ENCODE measurements at places on chromosomes 11 and 22. TPM values are rescaled to one million over a fixed set of nuclear protein-coding genes. Genes with fewer than 3 reads are reported as not detected.

GRCh38 chr11:118239509-118240205 lies 12.5 kb downstream of the MPZL3 start:
- H3K4me1 ChIP-seq, result peaks cover 16% of the 10 kb centered on the region
- H3K4me3 ChIP-seq, result no peak overlapping the region
- no peak for DNase-seq

DNA sequence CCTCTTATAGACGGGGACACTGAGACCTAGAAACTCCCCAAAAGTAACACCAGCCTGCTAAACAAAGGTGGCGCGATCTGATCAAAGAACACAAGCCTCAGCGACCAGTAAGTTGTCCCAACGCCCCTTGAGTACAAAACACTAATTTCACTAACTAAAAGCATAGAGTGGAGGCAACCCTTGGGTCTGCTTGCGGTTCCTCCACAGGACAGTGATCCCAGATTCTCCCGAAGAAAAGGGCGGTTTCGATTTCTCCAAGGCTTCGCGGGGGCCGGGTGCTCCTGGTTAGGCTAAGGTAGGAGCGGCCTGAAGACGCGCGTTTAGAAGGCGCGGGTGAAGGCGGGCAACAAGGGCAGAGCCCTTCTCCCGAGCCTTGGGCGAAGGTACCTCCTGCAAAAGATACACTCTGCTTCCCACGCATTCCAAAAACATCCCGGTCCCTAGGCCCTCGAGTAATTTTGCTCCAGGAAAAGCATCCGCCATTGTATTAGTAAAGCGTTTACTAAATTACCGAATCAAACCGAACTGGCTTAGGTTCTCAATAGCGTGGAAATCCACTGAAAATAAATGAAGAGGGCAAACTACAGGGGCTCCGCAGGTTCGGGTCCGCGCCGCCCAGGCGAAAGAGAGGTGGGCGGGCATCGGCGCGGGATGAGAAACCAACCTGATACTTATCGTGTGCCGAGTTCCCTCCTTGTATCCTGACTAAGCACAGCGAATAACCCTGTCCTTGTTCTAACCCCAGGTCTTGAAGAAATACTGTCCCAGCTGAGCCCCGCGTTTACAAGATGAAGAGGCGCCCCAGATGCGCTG lies 2.0 kb downstream of the WT1 start:
- peak overlapping the region; percentile 92 for H3K27ac ChIP-seq
- H3K4me1 ChIP-seq, result peaks cover 20% of the 10 kb centered on the region
- H3K27me3 ChIP-seq, result peaks cover 57% of the 10 kb centered on the region
- H3K4me3 ChIP-seq, result peak overlapping the region; percentile 59

GRCh38 chr11:288478-289397 lies at the start of gene PGGHG:
PGGHG (plus strand) TSS chr11:289126; CDS start chr11:289817, 691 bp downstream.
- H3K27me3 ChIP-seq, result peaks cover 27% of the 10 kb centered on the region
- peak within 1 kb of the TSS; percentile 69 for H3K27ac ChIP-seq
- peak; percentile 89 for DNase-seq
- H3K4me1 ChIP-seq, result peaks cover 15% of the 10 kb centered on the region
- H3K4me3 ChIP-seq, result peak within 1 kb of the TSS; percentile 87
- H3K36me3 ChIP-seq, result no peaks in the 10 kb centered on the region

- H3K27me3 ChIP-seq, result no peaks in the 10 kb centered on the region
- H3K4me3 ChIP-seq, result no peak overlapping the region
- no peak for DNase-seq
- H3K36me3 ChIP-seq, result no peaks in the 10 kb centered on the region
These were observed 320.5 kb upstream of the ANO3 start for GRCh38 chr11:26011474-26011873.

GRCh38 chr22:36757668-36758211 lies 18.2 kb downstream of the IFT27 start:
- H3K27me3 ChIP-seq, result peaks cover 12% of the 10 kb centered on the region
- DNase-seq, result peak; percentile 76
- H3K27ac ChIP-seq, result no peak overlapping the region
- no peaks in the 10 kb centered on the region for H3K36me3 ChIP-seq
- H3K4me1 ChIP-seq, result no peaks in the 10 kb centered on the region

DNA sequence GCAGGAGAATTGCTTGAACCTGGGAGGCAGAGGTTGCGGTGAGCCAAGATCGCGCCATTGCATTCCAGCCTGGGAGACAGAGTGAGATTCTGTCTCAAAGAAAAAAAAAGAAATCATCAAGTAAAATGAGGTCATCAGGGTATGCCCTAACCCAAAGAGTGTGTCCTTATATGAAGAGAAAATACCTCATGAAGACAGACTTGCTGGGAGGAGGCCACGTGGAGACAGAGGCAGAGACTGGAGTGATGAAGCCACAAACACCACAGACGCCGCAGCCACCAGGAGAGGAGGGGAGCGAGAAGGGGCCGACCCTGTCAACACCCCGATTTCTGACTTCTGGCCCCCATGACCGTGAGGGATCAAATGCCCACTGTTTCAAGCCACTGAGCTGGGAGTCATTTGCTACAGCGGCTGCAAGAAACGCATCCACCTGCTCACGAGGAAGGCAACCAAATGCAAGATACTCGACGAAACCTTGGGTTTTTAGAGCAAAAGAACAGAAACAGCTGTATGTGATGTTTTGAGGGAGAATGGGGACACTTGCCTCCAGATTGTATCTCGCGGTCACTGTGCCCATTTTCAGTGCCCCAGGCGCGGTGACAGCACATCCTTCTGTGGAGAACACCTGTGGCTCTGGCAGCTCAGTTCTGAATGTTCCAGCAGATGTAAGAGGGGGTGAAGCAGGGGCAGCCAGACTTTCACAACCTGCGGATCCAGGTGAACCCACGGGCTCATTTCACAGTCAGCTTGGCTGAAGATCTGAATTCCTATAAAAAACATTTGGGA lies 1317.2 kb downstream of the TBC1D22A start:
- no peak overlapping the region for H3K27ac ChIP-seq
- H3K4me1 ChIP-seq, result no peaks in the 10 kb centered on the region
- H3K36me3 ChIP-seq, result no peaks in the 10 kb centered on the region
- DNase-seq, result no peak
- H3K4me3 ChIP-seq, result no peak overlapping the region

DNA sequence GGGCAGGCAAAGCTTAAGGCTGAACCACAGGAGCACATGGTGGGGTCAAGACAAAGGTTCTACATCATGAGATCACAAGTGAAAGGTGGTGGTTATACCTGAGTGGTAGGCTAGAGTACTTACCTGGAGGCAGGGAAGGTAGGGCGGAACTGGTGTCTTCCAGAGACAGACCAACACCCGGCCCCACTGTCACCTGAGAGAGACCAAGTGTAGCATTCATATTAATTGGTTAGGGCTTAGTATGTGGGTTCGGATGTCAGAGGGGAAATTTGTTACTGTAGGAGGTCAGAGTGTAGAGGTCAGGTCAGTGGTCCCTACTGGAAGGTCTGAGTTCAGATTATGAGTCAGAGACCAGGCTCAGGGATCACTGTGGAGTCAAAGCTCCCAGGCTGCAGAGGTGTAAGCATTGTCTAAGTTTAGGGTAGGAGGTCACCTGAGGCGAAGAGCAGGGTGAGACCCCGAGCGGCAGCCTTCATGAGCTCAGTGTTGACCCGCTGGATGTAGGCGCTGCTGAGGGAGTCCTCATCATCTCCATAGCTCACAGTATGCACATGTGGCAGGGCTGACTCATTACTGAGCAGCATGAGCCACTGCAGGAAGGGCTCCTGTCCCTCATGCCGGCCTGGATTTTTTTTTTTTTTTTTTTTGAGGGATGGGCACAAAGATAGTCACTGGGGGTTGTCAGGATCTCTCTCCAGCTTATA lies 3.2 kb downstream of the TPP1 start:
- DNase-seq, result no peak
- peaks cover 31% of the 10 kb centered on the region for H3K4me1 ChIP-seq
- no peaks in the 10 kb centered on the region for H3K27me3 ChIP-seq
- no peak overlapping the region for H3K4me3 ChIP-seq

DNA sequence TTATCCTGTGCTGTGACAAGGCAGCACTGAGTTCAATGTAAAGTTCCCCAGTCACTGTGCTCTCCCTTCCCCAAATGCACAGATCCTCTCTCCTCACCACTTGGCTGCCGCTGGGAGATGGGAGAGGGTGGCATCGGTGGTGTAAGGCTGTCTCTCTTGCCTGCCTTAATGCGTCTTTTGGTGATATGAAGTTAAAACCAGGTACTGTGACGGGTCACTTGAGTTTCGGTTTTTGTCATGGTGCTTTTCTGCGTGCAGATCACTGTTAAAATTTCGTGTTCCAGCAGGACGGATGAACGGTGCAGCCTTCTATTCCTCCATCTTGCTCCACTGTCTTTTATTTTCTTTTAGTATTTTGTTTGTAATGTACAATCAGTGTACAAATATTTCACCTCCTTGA lies 18.6 kb downstream of the GLB1L2 start:
- no peak overlapping the region for H3K4me3 ChIP-seq
- DNase-seq, result no peak
- no peaks in the 10 kb centered on the region for H3K4me1 ChIP-seq
- no peaks in the 10 kb centered on the region for H3K36me3 ChIP-seq
- H3K27ac ChIP-seq, result no peak overlapping the region

DNA sequence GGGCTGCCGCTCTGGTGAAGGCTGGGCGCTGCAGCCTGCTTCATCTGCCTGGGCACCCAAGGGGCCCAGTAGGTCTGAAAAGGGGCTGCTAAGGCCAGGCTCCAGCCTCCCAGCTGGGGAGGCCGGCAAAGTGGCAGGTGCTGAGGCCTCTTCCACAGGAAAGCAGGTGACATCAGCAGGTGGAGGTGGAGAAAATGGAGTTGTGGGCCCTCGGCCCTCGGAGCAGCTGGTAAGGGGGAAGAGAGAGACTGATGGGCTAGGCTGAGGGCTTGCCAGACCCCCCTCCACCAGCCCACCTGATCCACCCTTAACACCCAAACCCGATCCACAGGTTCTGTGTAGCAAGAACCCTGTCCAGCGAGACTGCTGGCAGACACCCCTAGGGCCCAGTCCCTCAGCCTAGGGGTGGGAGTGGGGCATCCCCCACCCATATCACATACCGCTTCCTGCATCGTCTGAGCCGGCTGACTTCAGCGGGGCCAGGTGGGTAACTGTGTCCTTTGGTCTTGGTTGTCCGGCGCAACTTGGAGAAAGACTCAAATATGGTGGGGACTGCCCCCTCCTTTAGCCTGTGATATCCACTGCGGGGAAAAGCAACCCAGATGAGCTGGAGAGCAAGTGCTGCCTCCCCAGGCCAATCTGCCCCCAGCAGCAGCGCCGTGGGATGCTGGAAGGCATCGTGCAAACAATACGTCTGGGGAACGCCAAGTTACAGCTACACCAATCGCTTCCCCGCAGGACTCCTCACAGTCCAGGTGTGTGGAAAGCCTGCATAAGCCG lies 1.5 kb downstream of the THAP7 start:
- H3K4me1 ChIP-seq, result peaks cover 32% of the 10 kb centered on the region
- H3K27ac ChIP-seq, result no peak overlapping the region
- DNase-seq, result no peak
- H3K4me3 ChIP-seq, result peak overlapping the region; percentile 79
- H3K27me3 ChIP-seq, result no peaks in the 10 kb centered on the region
- peaks cover 45% of the 10 kb centered on the region for H3K36me3 ChIP-seq

BTG4 gene
- not detected for total RNA-seq

CCDC87 gene
- total RNA-seq, result 0.49 TPM

C22orf31 gene
- not detected for total RNA-seq

OR5P2 gene
- total RNA-seq, result not detected
